Bronchial epithelial cell (primary cell): ENCODE measurements at places on chromosomes 6 and 20. TPM values are rescaled to one million over a fixed set of nuclear protein-coding genes. Genes with fewer than 3 reads are reported as not detected.
A peak's percentile ranks its signal among the peaks of the same experiment; 100 is the strongest.

GRCh38 chr6:168007592-168008338, 10.3 kb downstream of the KIF25 start:
- DNase-seq, result peak; percentile 98

DNA sequence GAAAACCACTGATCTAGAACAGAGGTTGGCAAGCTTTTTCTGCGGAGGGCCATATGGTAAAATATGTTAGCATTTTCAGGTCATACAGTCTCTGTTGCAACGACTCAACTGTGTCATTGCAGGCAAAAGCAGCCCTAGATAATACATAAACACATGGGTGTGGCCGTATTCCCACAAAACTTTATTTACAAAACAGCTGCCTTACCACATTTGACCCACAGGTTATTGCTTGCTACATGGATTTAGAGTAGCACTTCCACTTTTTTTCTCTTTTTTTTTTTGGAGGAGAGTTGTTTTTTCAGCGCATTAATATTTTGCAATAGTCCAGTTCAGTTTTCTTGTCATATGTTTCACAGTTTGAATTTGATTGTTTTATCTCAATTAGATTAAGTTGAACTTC, 2.5 kb upstream of the IGF2R start:
- DNase-seq, result no peak

GRCh38 chr6:160265869-160266476, 7.4 kb upstream of the SLC22A2 start:
- no peak for DNase-seq

DNA sequence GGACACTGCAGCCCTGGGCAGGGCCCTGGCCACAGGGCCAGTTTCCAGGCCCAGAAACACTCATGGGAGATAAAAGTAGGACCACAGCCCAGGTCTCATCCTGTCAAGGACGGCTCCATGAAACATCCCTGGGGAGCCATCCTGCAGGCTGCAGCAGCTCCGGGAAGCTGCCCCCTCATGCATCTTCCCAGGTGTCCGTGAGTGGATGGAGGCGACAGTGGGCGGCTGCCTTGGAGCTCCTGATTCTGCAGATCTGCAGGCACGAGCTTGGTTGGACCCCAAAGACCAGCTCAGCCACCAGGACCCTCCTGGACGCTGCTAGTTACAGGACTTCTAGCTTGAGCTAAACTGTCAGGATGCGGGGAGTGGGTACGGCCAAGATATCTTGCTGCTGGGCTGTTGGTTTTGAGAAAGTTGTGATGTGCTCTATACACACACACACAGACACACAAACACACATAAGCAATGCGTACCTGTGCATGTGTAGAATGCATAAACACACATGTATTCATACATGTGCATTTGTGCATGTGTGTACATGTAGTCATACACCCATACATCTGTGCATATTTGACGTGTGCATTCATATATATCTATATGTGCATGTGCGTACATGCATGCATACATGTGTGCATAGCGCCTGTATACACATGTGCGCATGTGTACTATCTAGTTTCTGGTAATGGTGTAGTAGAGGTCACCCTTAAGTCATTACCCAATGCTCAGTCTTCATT, 297.8 kb downstream of the TAF4 start:
- DNase-seq, result no peak

DNA sequence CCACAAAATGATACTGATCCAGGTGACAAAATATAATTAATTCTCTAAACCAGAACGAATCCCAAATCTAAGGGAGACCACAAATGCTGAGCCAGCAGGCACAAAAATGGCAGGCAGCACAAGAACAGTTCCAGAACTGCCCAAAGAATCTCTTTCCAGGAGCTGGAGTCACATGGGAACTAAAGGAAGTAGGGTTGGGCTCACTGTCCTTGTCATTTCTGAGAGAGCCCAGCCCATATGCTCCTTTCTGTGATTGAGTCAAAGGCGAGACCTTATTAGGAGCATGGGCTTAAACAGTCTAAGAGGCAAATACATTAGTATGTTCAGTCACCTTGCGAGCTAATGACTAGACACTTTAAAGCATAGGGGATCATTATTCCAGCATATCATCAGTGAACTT, 327.6 kb upstream of the ARID1B start:
- DNase-seq, result no peak

- peak; percentile 98 for DNase-seq
Measured at GRCh38 chr6:109793792-109794191, 102.7 kb downstream of the FIG4 start.

DNA sequence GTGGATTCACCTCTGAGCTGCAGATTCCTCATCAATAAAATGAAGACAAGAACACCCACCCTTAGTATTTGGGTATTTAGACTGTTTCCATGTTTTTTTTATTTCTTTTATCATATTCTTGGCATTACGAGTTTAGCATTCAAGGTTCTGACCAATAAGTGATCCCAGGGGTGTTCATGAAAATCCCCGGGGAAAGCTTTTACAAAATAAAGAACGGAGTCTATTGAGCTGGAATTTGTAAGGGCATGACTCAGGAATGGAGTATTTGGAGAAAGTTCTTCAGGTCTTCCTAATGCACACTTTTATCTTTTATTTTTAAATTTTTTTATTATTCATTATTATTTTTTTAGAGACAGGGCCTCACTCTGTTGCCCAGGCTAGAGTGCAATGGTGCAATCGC, 19.4 kb upstream of the TOX2 start:
- no peak for DNase-seq

GRCh38 chr20:52454660-52455059, 263.1 kb upstream of the ZFP64 start:
- no peak for DNase-seq

DNA sequence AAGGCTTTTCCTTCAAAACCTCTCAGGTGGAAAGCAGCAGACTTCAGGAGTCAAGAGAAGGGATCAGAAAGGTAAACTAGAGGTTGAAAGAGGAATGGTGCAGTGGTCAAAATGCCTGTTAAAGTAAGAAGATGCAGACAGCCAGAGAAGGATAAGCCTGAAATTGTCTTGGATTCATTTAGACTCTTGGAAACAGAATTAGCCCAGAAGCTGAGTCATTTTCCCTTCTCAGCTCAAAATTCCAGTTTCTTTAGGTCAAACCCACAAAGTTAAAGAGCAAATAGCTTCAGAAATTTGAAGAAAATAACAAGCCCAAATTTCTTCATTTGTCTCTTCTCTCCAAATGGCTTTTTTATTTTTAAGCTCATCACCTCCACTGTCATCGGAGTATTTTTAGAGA, 73.9 kb downstream of the DHX35 start:
- DNase-seq, result no peak

HCRTR2 gene
- total RNA-seq, result not detected in 2 replicates

- DNase-seq, result no peak
Measured at GRCh38 chr20:47789081-47789763, 3.9 kb upstream of the SULF2 start.

- DNase-seq, result no peak
Measured at GRCh38 chr6:3350252-3350796, 91.6 kb downstream of the PSMG4 start.

- DNase-seq, result no peak
Measured at GRCh38 chr6:148044261-148044751, 298.3 kb upstream of the SASH1 start.

DNA sequence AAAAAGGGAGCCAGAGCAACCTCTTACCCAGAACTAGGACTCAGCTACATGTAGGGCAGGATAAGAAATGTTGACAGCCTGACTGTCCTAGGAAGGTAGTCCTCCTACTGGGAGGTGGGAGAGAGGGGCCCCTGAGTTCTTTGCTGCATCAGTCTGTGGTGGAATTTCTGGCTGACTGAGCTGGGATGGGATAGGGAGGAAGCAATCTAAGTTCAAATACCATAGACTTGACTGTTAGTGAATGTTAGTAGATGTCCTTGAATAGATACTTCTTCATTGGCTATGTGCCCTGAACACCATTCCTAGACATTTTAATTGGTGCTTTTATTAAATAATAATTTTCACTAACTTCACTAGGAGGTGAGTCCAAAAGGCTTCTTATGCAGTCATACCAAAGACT, 1343.6 kb upstream of the CITED2 start:
- DNase-seq, result no peak

LY6G5B gene
- total RNA-seq, result 1.1 and 2.3 TPM in 2 replicates

MYMX gene
- total RNA-seq, result not detected in 2 replicates

DNA sequence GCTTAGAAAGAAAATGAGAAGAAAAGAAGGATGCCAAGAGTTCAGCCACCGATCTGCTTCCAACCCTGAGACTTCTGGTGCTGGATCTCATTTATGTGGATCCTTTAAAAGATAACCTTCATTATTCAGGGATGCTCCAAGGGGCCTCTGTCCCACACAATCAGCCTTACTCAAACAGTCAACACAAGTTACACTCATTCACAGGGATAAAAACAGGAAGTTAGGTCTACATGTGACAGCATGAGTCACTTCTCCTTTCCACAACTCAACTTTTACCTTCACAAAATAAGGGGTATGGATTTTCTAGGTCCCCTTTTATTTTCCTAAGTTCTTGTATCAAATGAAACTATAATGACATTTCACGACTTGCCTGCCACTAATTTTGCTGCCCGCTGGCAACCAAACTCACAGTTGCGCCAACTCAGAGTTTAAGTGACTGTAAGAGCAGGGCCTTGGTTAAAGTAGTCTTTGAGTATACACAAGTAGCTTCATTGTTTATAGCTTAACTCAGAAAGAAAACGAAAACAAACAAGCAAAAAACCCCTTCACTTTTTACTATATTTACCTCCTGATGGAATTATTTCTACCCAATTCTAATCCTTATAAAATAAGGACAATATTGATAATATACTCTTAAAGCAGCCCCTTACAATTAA, 278.8 kb upstream of the RUNX2 start:
- peak; percentile 56 for DNase-seq

- no peak for DNase-seq
Measured at GRCh38 chr20:1875762-1876161, 19.4 kb upstream of the SIRPA start.

TRIM15 gene
- total RNA-seq, result not detected in 2 replicates

CCM2L gene
- total RNA-seq, result not detected in 2 replicates

DNA sequence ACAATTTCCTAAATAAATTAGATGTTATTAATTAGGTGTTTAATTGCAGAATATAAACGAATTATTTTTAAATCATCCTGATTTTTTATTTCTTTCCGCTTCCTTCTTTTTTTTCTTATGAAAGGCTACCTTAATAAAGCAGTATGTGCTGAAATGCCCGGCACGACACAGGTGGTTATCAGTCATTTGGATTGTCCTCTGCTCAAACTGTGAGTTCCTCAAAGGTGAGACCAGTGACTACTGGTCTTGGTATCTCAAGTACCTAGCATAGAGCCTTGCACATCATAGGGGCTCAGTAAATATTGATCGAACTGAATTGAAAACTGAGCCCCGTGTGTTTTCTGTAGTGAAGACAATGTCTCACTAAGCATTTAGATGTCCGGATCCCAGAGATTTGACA, 9.6 kb upstream of the EZR start:
- no peak for DNase-seq

DNA sequence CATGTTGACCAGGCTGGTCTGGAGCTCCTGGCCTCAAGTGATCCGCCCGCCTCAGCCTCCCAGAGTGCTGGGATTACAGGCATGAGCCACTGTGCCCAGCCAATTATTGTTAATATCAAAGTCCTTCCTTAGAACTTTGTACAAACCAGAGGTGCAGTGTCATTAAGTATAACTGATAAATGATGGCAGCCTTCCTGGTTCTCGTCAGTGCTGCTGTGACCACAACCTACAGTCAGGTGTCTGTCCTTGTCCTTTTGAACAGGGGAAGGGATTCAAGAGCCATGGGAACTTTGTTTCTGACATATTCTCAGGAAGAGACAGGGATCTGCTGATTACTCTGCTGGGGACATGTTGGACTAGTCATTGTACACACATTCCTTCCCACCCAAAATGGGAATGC, 103.2 kb upstream of the TIAM2 start:
- DNase-seq, result no peak

GRCh38 chr20:931401-931800, 15.3 kb upstream of the ANGPT4 start:
- DNase-seq, result no peak

DNA sequence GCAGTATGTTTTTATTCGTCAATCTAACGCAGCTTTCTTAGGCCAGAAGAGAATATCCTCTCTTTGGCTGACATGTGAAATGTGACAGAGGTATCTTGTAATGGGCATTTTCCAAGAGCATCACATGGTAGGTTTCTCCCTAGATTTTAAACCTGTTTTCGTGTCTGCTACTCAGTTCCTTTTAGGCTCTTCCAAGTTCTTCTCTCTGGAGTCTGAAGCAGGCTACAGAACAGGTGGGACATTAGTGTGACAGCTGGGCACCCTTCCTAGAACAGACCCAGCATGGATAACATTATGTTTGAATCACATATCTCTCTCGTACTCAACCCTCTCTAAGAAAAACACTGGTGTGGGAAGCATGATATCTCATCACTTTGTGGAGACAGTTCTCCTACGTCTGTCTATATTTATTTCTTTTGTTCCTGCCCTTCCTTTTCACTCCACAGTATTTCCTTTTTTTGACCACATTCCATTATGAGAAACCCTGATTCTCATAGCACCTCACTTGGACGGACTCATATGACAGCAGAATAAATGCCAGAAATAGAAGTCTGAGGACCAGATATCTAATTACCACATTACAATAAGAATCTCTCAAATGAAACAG, 263.4 kb downstream of the NKAIN2 start:
- no peak for DNase-seq

DNA sequence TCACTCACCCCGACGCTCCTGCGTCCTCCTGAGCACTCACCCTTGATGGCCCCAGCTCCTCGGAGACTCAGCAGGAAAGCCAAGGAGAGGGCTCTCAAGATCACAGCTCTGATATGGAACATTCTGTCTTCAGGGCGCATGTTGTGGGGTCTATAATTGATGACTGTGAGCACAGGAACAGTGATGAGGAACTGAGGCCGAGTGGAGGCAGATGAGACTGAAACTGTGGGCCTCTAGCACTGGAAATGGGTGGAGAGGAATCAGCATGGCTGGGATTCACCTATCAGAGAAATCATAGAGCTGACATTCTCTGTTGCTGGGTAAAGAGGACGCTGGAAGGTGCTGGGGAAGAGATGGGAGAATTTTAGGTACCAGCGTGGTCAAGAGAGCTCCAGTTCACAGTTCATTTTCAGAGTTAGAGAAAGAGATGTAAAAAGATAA, at the start of gene HLA-DPA1:
HLA-DPA1 (minus strand) TSS at position 219 of the 441 bp plus-strand sequence.
- peak; percentile 27 for DNase-seq

GRCh38 chr6:107789361-107789760, 34.8 kb downstream of the SCML4 start:
- no peak for DNase-seq
